Left colon (tissue), 2 donors: ENCODE measurements at places on chromosomes 6 and 20.

- DNase-seq, result no peak
Measured at GRCh38 chr6:37396571-37397180, 36.3 kb upstream of the CMTR1 start.

DNA sequence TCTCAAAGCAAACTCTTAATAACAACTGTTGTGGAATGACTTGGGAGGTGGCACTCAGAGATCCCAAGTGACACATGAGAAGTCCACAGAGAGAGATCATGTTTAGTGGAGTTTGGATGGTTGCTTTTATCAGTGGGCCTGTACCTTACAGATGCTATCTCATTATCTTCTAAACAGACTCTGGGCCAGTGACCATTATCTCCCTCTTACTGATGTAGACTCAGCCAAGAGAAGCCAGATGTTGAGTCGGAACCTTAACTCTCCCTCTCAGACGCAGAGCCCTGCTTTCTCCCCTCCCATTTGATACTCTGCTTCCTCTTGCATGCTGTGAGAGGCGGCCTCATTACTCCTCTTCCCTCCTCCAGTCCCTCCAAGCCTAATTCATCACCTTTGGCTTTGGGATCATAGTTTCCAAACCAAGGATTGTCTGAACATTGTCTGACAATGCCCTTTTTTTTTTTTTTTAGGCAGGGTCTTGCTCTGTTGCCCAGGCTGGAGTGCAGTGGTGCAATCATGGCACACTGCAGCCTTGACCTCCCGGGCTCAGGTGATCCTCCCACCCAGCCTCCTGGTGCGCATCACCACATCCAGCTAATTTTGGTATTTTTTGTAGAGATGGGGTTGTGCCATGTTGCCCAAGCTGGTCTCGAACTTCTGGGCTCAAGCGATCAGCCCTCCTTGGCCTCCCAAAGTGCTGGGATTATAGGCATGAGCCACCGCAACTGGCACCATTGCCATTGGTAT is 4.5 kb upstream of the DDR1 start:
- no peak for DNase-seq

- DNase-seq, result no peak
Measured at GRCh38 chr6:14549871-14550270, 432.3 kb downstream of the CD83 start.

- DNase-seq, result no peak
Measured at GRCh38 chr6:36847152-36847551, 7.9 kb upstream of the CPNE5 start.

- no peak for DNase-seq
Measured at GRCh38 chr6:51578994-51579393, 508.4 kb downstream of the PKHD1 start.

DNA sequence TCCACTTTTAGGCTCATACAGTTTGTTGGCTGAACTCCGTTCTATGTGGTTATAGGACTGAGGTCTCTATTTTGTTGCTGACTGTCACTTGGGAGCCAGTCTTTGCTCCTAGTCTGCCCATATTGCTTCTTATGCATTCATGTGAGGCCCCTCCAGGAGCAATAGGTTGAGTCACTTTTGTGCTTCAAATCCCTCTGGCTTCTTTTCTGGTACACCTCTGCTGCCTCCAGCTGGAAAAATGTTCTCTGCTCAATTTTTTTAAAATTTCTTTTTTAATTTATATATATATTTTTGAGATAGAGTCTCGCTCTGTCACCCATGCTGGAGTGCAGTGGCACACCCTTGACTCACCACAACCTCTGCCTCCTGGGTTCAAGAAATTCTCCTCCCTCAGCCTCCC is 42.7 kb upstream of the NOX3 start:
- DNase-seq, result no peak

DNA sequence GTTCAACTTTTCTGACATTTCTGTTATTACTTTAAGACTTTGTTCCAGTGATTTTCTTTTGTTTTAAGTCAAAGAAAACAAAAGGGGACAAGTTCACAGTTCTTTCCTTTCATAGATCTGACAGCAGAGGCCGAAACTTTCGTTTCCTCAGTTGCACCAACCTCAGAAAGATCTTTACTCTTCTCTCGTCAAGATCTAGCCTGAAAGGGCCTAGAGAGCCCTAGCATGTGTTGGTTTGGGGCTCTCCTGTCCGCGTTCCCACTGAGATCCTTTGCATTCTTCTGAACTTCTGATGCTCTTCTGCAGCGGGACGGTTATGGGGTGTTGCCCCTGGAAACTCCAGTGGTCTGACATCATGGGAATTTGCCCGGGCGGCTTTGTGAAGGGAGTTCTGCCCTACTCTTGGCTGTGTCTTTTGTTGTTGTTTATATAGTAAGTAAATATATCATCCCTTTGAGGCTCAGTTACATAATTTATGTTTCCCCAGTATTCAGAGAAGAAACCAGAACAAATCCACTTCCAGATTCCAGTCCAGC is 129.1 kb downstream of the SASH1 start:
- no peak for DNase-seq
